Muscle of arm (tissue), 14 donors: ENCODE measurements at places on chromosomes 6 and 20.

DNA sequence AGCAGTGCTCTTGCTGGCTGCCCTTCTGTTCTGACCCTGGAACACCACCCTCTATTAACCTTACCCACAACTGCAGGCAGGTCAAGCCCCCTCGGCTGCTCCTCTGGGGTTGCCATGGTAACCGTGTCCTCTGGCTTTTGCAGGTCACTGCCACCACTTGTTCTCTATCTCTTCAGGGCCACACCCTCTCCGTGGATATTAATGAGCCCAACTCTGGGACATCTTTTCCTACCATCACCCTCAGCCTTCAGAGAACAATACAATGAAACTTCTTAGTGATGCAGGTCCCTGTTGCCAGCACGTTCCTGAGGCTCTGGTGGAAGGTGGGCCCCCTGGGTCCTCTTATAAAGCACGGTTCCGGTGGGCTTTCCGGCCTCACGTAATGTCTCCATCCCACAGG, 30.8 kb upstream of the MICB start:
- DNase-seq: no peak

- no peak for DNase-seq
These were observed 3.2 kb downstream of the PTPN1 start for GRCh38 chr20:50513169-50514034.

GRCh38 chr6:158475344-158476302, 84.3 kb upstream of the TMEM181 start:
- DNase-seq: peak; percentile 9

DNA sequence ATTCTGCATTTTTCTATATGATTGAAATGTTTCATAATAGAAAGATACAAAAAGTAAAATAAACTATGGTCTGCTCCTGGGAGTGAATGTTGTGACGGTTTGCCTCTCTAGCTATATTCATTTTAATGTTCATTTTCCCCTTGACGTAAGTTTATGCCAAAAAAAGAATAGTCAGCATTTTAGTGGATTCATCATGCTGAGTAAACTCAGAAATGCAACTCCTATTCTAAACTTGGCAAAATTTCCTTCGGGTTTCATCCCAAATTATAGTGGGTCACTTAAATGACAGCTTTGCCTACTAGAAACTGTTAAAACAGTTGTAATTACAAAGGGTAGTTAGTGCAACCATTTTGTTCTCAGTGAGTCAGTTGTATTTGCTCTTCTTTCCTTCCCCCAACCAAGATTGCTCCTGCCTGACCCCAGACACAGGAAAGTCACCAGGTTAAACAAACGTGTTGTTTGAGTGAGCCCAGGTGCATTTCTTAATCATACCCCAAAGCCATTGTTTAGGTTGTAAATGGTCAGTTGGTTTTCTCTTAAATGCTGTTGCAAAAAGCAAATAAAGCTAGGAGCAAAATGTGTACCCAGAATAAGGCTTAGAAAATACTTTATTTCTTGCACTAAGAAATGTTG, 482.3 kb upstream of the SOX4 start:
- DNase-seq: no peak

DNA sequence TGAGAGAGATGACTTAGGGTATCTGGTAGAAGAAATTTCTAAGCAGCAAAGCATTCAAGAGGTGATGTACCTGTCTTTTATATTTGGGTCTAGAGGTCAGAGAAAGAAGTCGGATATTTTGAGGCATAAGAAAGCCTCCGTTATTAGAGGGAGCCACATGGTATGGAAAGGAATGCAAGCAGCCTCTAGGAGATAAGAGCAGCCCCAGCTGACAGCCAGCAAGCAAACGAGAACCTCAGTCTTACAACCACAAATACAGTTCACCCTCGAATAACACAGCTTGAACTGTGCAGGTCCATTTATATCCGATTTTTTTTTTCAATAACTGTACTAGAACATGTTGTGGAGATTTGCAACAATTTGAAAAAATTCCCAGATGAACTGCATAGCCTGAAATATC, 190.7 kb upstream of the VGLL2 start:
- no peak for DNase-seq

DNA sequence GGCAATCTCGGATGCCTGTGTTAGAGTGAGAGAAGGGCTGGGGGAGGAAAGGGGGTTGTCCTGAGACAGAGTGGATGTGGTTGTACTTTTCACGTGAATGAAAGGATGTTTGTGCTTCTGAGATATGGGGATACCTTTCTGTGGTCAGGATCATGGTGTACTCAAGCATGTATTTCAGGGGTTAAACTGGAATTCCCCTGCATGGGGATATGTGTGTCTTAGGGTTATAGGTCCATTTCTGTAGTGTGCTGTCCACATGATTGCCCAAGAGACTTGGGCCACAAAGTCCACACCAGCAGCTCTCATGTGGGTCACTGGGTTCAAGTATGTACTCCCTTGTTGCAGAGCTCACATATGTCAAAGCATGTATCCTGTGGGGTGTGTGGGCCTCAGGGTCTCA, 10.5 kb downstream of the SYNGAP1 start:
- DNase-seq: no peak

- peak; percentile 78 for DNase-seq
These were observed at the start of gene ATXN1 for GRCh38 chr6:16760516-16761470. Gene ATXN1 (minus strand): TSS chr6:16761460.

DNA sequence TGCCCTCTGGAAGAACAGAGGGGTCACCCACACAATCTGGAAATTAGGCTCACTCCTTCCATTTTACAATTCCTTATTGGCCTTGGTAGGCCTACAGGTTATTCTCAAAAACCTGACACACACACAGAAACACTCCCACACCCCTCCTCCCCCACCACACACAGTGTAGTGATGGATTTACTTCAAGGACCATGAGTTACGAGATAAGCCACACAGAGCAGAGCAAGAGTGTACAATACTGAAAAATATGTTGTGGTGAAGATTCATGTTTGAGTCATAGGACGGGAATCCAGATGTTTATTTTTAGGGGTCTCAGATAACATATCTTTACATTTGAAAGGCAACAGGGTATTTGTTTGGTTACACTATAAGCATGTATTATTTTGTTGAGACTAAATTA, 291.9 kb downstream of the PLCB1 start:
- DNase-seq: no peak

DNA sequence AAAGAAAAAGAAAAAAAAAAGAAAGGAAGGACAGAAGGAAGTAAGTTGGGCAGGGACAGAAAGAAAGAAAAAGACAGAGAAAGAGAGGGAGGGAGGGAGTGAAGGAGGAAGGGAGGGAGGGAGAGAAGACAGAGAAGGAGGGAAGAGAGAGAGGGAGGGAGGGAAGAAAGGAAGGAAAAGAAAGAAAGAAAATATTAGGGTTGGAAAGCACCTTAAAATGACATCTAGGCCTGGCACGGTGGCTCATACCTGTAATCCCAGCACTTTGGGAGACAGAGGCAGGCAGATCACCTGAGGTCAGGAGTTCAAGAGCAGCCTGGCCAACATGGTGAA, 33.2 kb downstream of the FASTKD5 start:
- no peak for DNase-seq

- no peak for DNase-seq
These were observed 509.0 kb downstream of the CD83 start for GRCh38 chr6:14626556-14626955.

- DNase-seq: no peak
These were observed 120.1 kb upstream of the HDDC2 start for GRCh38 chr6:125421836-125422235.
